ENCODE measurements at places on chromosomes 12 and 14.

DNA sequence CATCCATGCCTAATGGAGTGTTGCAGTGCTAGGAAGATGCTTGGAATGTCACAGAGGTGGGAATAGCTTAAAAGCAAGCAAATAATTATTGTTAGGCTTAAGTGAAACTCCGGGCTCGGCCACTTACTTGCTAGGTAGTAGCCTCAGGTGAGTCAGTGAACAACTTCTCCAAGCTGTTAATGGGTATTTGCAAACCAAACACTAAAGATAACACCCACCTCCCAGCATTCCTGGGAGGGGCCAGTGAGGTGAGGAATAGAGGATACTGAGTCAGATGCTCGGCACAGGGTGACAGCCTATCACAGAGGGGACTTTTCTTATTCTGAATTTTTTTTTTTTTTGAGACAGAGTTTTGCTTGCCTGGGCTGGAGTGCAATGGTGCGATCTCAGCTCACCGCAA, 151.2 kb upstream of the RFLNA start:
- no peaks in the 10 kb centered on the region for H3K4me1 ChIP-seq
- H3K27ac ChIP-seq, result no peak overlapping the region
- peaks cover 16% of the 10 kb centered on the region for H3K36me3 ChIP-seq
- no peak for DNase-seq
- H3K4me3 ChIP-seq, result no peak overlapping the region
- peaks cover 19% of the 10 kb centered on the region for H3K27me3 ChIP-seq

- no peaks in the 10 kb centered on the region for H3K36me3 ChIP-seq
- no peaks in the 10 kb centered on the region for H3K27me3 ChIP-seq
- no peak for DNase-seq
- H3K4me3 ChIP-seq, result no peak overlapping the region
- no peak overlapping the region for H3K27ac ChIP-seq
- H3K4me1 ChIP-seq, result peaks cover 21% of the 10 kb centered on the region
Observed at GRCh38 chr14:71238835-71239234, 331.6 kb downstream of the PCNX1 start.

- no peaks in the 10 kb centered on the region for H3K4me1 ChIP-seq
- no peak overlapping the region for H3K27ac ChIP-seq
- H3K27me3 ChIP-seq, result peaks cover 7% of the 10 kb centered on the region
- H3K4me3 ChIP-seq, result no peak overlapping the region
Observed at GRCh38 chr14:54338696-54339317, 58.0 kb upstream of the CDKN3 start.

- no peaks in the 10 kb centered on the region for H3K27me3 ChIP-seq
- no peak overlapping the region for H3K4me3 ChIP-seq
- no peak overlapping the region for H3K27ac ChIP-seq
- no peaks in the 10 kb centered on the region for H3K4me1 ChIP-seq
- DNase-seq, result no peak
Observed at GRCh38 chr14:99408286-99408970, 72.2 kb downstream of the SETD3 start.

DNA sequence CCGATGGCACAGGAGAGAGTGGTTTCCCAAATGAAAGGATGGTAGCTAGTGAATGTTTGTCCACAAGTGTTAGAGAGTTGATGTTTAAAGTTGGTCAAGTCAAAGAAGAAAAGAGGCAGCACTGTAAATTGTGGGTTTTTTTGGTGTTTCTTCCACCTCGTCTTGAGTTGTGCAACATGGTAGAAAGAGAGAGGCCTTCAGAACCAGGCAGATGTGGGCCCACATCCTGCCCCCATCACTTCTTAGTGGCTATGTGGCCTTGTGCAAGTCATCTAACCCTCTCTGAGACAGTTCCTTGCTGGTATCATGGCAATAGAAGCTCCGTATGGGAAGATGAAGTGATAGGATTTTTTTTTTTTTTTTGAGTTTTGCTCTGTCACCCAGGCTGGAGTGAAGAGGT, 60.8 kb downstream of the NDUFA12 start:
- no peak overlapping the region for H3K27ac ChIP-seq
- H3K27me3 ChIP-seq, result peaks cover 3% of the 10 kb centered on the region
- no peak overlapping the region for H3K4me3 ChIP-seq
- peaks cover 40% of the 10 kb centered on the region for H3K4me1 ChIP-seq
- peaks cover 5% of the 10 kb centered on the region for H3K36me3 ChIP-seq
- DNase-seq, result no peak
